ENCODE measurements at places on chromosomes 7 and 10.

- DNase-seq = no peak
These were observed 182.2 kb downstream of the HTR7 start for GRCh38 chr10:90675621-90676020.

DNA sequence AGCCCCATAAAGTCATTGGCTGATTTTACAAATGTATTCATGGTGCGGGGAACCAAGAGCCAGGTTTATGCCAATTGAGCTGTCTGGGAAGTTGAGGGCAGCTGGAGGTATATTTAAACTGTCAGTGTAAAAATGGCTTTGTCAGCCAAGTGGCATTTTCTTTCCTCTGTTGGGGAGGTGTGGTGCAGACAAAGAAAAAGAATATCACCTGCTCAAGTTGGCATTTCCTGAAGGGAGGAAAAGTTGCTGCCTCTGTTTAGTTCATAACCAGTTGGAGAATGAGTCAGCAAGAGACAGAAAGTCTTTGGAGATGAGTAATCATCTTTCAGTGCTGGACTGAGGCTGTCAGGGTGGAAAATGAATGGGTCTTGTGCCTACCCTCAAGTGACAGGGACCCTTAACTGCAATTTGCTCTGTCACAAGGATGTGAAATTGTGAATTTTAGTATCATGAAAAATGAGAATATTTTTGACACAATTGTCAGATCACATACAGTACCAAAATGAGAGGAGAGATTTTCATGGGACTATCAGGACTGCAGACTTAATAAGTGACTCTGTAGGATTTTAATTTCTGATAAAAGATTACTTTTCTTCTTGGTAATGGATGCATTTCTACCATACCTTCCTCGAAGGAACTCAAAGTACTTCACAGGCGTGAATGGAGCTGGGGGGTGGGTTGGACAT is 137.3 kb downstream of the ANLN start:
- DNase-seq = no peak

- DNase-seq = no peak
These were observed 5.7 kb downstream of the CUX1 start for GRCh38 chr7:101823096-101823495.

- no peak for DNase-seq
These were observed 897.2 kb downstream of the CNTNAP2 start for GRCh38 chr7:147013825-147014224.

DNA sequence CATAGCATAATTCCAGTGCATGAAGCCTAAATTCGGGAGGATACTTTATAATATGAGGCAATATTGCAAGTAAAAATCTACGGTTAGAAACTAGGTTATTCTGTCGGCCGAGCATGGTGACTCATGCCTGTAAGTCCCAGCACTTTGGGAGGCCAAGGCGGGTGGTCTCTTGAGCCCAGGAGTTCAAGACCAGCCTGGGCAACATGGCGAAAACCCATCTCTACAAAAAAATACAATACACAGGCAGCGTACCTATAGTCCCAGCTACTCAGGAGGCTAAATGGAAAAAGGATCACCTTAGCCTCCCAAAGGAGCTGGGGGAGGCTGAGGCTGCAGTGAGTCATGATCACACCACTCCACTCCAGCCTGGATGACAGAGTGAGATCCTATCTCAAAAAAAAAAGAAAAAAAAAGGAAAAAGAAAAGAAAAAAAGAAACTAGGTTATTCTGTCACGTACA is 14.2 kb downstream of the SKAP2 start:
- DNase-seq = no peak

GRCh38 chr7:23358152-23358674 is 59.1 kb downstream of the MALSU1 start:
- DNase-seq = no peak

GRCh38 chr10:132413226-132414205 is 16.5 kb downstream of the PWWP2B start:
- DNase-seq = no peak

DNA sequence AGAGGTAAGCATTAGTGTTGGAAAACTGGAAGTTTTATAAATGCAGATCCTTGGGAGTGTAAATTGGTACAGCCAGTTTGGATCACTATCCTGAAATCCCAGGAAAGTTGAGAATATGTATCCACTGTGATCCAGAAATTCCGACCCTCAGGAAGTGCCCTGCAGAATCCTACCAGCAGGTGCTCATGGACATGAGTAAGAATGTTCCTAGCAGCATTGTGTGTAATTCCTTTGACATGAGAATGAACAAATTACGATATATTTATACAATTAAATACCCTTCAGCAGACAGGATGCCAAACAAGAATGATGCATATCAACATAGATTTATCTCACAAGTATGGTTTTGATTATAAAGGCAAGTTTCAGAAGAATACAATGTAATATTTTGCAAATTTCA is 181.6 kb downstream of the XPNPEP1 start:
- DNase-seq = no peak

DNA sequence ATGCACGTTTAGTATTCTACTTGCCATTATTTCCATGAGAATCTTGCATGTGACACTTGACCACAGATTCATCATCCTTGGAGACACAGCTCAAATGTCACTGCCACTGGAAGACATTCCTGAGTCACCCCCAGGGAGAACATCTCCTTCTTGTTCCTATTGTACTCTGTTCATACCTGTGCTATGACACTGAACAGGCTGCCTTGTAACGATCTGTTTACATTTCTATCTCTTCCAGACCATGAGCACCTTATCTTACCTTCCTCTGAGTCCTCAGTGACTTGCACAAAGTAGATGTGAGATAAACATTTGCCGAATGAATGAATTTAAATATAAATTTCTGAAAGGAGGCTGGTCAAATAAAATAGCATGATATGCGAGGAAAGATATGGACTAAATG is 331.9 kb upstream of the LRRN3 start:
- DNase-seq = no peak

DNA sequence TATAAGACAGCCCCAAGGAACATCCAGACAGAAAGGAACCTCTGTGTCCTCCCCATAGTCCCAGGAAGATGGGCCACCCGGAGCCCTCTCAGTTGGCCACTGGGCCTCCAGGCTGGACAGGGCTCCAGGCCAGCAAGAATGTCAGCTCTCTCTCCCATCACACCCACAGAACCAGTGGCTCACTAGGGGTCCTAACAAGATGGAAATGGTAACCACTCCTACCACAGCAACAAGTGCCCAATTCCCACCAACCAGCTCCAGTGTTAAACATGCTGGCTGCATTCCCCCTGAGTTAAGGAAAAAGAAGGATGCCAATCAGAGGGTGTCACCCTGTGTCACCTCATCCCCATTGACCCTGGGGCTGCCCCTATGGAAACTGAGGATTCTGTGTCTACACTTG is 333.0 kb downstream of the GRID1 start:
- DNase-seq = no peak

- DNase-seq = no peak
These were observed 867.2 kb downstream of the CCSER2 start for GRCh38 chr10:85195596-85195995.

Measured in activated T-cell treated with anti-CD3 and anti-CD28 coated beads, Interleukin-2, amount 50 U/mL, for 48 hours (primary cell).